ENCODE measurements at places on chromosomes 11 and 22. TPM values are rescaled to one million over a fixed set of nuclear protein-coding genes. Genes with fewer than 3 reads are reported as not detected.

The CARD16 gene
- not detected for total RNA-seq

The ACR gene
- not detected for total RNA-seq

The CARNS1 gene
- 0.08 TPM for total RNA-seq

The GRK3 gene
- total RNA-seq, result 3.1 TPM

The CELSR1 gene
- 28.0 TPM for total RNA-seq

The DRD2 gene
- total RNA-seq, result not detected

The RFPL2 gene
- total RNA-seq, result 0.16 TPM

The KDM4E gene
- not detected for total RNA-seq

The OR5B21 gene
- not detected for total RNA-seq

The E2F8 gene
- 7.2 TPM for total RNA-seq

The SPINDOC gene
- 49.8 TPM for total RNA-seq

The TPH1 gene
- total RNA-seq, result 0.27 TPM

The LDHA gene
- 3,029 TPM for total RNA-seq

The RASL10A gene
- 0.87 TPM for total RNA-seq

The BACE1 gene
- 10.3 TPM for total RNA-seq

The OR4A16 gene
- not detected for total RNA-seq

The P2RY6 gene
- 7.5 TPM for total RNA-seq

The MAP6 gene
- 1.9 TPM for total RNA-seq

The MOV10L1 gene
- total RNA-seq, result not detected

The FOSL1 gene
- total RNA-seq, result 130 TPM

The ARFGAP2 gene
- total RNA-seq, result 26.8 TPM

The NXPE4 gene
- not detected for total RNA-seq

The OR51E1 gene
- total RNA-seq, result not detected

The HTR3B gene
- not detected for total RNA-seq

The SYT7 gene
- total RNA-seq, result 1.2 TPM

The TSGA10IP gene
- not detected for total RNA-seq

The LDHAL6A gene
- total RNA-seq, result not detected

The NTM gene
- total RNA-seq, result not detected

The POU2AF2 gene
- not detected for total RNA-seq

The IFITM1 gene
- total RNA-seq, result 0.46 TPM

The SCARF2 gene
- total RNA-seq, result 1.1 TPM

The C11orf87 gene
- not detected for total RNA-seq

The OR4D5 gene
- total RNA-seq, result not detected

The CTSW gene
- not detected for total RNA-seq

The IRAG1 gene
- 0.06 TPM for total RNA-seq

The ARVCF gene
- total RNA-seq, result 2.8 TPM

The RFPL1 gene
- total RNA-seq, result not detected

The PARVG gene
- total RNA-seq, result not detected

The UEVLD gene
- total RNA-seq, result 22.3 TPM

The TMEM191C gene
- 1.4 TPM for total RNA-seq

The DUSP8 gene
- total RNA-seq, result 2.2 TPM

The SERPIND1 gene
- total RNA-seq, result not detected

The INS gene
- total RNA-seq, result not detected

The POTEH gene
- not detected for total RNA-seq

The ABCG4 gene
- total RNA-seq, result 0.41 TPM

The CASP4 gene
- 6.9 TPM for total RNA-seq

The TTC12 gene
- total RNA-seq, result 6.0 TPM

The GALR3 gene
- not detected for total RNA-seq

The B4GALNT4 gene
- 15.4 TPM for total RNA-seq

The ACRV1 gene
- total RNA-seq, result not detected

The LBHD1 gene
- total RNA-seq, result 4.6 TPM

The PATE4 gene
- total RNA-seq, result not detected

The MS4A6A gene
- total RNA-seq, result not detected

The THY1 gene
- 18.8 TPM for total RNA-seq

The SIK3 gene
- total RNA-seq, result 7.8 TPM

The TMEM258 gene
- total RNA-seq, result 234 TPM

The CCDC73 gene
- not detected for total RNA-seq
